ENCODE measurements at places on chromosomes 1 and 21. TPM values are rescaled to one million over a fixed set of nuclear protein-coding genes. Genes with fewer than 3 reads are reported as not detected.

The USH2A gene
- 0.10 TPM for total RNA-seq

The LCE3E gene
- total RNA-seq = 0.81 TPM

The DNASE2B gene
- not detected for total RNA-seq

The CTSK gene
- total RNA-seq = 3.0 TPM

The LCE1B gene
- 0.66 TPM for total RNA-seq

The PADI2 gene
- 2.7 TPM for total RNA-seq

The PCSK9 gene
- total RNA-seq = 2.1 TPM

Data from motor neuron (in vitro differentiated cells).